Activated CD4-positive, alpha-beta memory T cell treated with anti-CD3 and anti-CD28 coated beads for 36 hours (primary cell): ENCODE measurements at places on chromosomes 7 and 10. TPM values are rescaled to one million over a fixed set of nuclear protein-coding genes. Genes with fewer than 3 reads are reported as not detected.

DNA sequence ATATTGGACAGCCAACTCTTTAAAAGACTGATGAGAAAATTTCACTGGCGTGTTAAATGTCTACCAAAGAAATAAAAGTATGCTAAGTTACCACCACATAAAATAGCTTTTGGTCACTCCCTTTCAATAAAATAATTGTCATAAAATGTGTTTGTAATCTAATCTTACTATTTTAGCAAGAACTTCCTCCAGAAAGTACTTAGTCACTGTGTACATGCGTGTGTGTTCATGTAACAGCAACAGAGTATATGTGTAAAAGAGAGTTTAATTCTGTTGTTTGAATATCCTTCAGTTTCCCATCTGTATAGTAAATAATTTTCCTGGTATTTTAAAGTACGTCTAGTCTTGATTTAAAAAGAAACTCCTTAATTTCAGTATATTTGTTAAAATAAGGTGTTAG is 35.0 kb upstream of the WASL start:
- no peak overlapping the region for H3K27ac ChIP-seq
- H3K36me3 ChIP-seq = no peaks in the 10 kb centered on the region
- no peak overlapping the region for H3K4me3 ChIP-seq
- peaks cover 4% of the 10 kb centered on the region for H3K27me3 ChIP-seq
- no peaks in the 10 kb centered on the region for H3K4me1 ChIP-seq

- H3K4me3 ChIP-seq = no peak overlapping the region
- no peaks in the 10 kb centered on the region for H3K36me3 ChIP-seq
- H3K4me1 ChIP-seq = peaks cover 2% of the 10 kb centered on the region
Observed at GRCh38 chr10:4820804-4821401, 5.1 kb upstream of the AKR1E2 start.

GRCh38 chr10:30228417-30229036 is 120.6 kb downstream of the MTPAP start:
- H3K4me1 ChIP-seq = peaks cover 17% of the 10 kb centered on the region
- no peak for DNase-seq
- H3K27ac ChIP-seq = no peak overlapping the region
- no peak overlapping the region for H3K4me3 ChIP-seq
- no peaks in the 10 kb centered on the region for H3K27me3 ChIP-seq
- H3K36me3 ChIP-seq = no peaks in the 10 kb centered on the region

The ADRB1 gene
- not detected for total RNA-seq

The TFEC gene
- not detected for total RNA-seq
